ENCODE measurements at places on chromosomes 2 and 18.

DNA sequence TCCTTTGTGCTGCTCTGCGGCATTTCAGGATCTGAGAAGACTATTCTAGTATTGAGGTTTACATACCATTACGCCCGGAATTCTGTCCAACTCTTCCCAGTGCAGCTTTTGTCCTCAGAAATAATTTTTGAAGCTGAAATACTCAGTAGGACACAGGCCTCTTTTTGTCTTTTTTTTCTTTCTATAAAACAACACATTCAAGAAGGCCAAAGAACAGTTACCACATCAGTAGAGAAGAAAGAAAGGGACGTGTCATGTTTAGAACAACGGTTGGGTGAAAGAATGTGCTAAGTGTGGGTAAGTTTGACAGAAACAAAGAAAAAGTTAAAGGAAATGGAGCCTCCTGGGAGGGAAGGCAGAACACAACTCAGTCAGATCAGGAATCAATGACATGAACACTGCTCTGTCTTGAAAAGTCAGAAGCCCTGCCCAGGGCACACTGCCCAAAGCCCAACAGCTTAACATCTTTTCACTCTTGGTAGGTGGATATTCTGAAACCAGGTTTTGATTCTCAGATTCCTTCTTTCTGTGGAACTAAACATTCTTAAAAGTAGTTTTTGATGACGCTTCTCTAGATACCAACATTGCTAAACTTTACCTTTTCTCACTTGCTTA, 198.6 kb upstream of the CWC22 start:
- DNase-seq, result no peak

GRCh38 chr2:221671515-221671914, 99.4 kb upstream of the EPHA4 start:
- DNase-seq, result no peak

DNA sequence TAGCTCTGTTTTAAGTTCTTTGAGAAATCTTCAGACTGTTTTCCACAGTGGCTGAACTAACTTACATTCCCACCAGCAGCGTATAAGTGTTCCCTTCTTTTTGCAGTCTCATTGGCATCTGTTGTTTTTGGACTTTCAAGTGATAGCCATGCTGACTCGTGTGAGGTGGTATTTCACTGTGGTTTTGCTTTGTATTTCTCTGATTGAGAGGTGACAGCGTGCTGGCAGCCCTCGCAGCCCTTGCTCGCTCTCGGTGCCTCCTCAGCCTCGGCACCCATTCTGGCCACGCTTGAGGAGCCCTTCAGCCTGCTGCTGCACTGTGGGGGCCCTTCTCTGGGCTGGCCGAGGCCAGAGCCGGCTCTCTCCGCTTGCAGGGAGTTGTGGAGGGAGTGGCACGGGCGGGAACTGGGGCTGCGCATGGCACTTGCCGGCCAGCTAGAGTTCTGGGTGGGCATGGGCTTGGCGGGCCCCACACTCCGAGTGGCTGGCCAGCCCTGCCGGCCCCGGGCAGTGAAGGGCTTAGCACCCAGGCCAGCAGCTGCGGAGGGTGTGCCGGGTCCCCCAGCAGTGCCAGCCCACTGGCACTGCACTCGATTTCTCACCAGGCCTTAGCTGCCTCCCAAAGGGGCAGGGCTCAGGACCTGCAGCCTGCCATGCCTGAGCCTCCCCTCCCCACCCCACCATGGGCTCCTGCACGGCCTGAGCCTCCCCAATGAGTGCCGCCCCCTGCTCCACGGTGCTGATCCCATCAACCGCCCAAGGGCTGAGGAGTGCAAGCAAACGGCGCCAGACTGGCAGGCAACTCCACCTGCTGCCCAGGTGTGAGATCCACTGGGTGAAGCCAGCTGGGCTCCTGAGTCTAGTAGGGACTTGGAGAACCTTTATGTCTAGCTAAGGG, 151.8 kb downstream of the IRS1 start:
- DNase-seq, result no peak

DNA sequence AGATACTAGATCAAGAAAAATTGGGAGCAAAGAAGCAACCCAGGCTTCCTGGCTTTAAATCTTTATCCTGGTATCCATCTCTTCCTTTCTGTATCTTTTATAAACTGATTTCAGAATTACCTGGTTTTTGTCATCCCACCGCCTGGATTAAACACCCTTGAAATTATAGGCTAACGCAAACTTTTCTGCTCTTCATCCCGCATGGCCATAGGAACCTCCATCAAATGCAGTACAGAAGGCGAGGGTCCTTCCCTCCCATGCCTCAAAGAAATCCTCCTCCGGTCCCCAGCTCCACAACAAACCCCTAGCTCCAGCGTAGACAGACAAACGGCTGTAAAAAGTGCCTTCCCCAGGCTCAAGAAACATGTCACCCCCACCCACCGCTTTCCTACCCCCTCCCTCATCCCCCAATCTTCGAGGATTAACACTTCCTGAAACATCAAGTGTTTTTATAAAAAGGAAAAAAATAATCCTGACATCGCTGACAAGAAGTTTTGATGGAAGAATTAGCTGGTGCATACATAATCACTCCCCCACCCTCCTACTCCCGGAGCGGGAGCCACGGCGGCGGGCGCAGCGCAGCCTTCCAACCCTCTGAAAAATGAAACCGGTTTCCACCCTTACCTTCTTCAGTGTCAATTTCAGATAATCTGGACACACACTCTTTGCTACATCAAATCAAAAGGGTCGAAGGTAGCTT, 7.6 kb downstream of the DLX1 start:
- DNase-seq, result peak; percentile 44

- DNase-seq, result no peak
Observed at GRCh38 chr2:145846982-145847381, 1327.1 kb upstream of the ZEB2 start.

DNA sequence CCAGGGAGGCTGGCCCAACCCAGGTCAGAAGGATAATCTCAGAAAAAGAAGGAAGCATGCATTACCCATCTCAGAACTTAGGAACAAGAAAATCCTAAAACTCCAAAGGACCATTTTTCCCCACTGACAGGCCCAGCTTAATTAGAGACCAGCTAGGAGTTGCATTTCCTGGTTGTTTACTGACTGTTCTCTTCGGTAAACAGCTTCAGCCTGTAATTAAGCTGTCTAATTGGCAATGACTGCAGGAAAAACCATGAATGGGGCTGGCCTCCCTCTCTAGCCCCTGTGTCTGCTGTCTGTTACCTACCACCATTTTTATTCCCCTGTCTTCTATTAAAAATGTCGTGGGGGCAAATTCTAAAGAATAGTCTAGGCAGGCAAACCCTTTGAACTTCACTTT, 146.5 kb downstream of the AGAP1 start:
- DNase-seq, result no peak

GRCh38 chr2:58834404-58834803, 593.3 kb upstream of the FANCL start:
- DNase-seq, result peak; percentile 43

DNA sequence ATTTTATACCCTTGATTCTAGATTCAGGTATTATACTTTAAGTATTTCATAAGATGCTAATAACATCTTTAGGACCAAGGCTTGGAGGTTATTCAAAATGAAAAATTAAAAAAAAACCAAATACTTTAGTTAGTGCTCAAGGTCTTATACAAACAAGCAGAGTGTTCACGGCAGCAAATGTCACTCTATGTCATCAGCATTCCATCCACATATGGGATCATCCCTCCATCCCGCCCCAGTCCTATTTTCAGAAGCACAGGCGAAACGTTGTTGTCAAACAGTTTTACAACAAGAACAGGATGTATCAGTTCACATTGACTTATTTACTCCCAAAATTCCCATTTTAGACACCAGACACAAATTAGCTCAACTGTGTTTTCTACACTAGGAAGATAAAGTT, 83.7 kb downstream of the DSEL start:
- no peak for DNase-seq

DNA sequence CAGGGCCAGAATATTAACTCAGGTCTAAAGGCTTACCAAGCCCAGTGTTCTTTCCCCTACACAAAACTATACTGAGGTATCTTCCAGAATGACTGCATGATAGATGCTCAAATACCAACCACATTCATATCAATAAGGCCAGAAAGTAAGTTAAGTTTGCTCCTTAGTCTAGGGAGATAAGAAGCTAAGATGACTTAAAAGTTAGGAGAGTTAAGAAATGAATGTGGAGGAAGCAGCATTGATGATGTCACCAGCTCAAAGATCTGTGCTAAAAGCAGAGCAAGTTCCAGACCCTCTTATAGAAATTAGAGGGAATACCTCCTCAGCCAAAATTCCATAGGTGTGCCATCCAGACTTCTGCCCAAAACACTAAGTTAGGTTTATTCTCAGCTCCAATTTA, 6.1 kb downstream of the PPP4R1 start:
- DNase-seq, result no peak

DNA sequence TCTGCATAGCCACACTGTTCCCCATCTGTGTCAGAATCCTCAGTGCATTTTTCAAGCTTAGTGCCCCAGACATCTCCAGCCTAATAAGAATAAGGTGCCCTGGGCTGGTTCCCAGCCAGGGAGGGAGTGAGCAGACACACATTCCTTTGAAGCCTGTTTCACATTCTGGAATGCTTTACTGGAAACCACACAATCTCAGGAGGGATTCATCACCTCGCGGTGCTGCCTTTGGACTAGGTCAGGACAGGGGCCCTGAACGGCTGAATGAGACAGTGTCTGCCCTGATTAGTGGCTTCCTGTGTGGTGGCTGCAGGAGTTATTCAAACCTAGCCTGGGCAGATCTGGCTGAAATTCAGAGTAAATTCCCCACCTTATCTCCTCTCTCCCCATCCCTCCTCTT, 108.0 kb upstream of the LDAH start:
- DNase-seq, result no peak

DNA sequence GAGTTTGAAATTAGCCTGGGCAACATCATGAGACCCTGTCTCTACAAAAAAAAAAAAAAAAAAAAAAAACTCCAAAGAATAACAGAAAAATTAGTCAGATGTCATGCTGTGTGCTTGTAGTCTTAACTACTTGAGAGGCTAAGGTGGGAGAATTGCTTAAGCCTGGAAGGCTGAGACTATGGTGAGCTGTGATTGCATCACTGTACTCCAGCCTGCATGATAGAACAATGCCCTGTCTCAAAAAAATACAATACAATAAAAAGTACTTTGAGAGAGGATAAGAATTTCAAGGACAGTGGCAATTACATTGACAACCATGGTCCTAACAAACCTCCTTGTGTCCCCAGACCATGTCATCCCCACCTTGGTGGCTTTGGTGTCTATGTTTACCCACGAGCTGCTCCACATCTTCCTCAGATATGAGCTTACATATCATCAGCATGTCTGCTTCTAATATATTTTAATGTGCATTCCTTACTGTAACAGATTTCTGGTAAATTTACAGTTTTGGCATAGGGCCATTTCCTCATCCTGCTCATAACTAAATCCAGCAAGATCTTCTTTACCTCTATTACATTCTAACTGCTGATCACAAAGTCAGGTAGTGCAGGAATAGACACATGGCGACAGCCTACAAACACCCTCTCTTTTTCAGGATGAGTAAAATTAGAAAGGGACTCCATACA, 437.7 kb upstream of the HNRNPA3 start:
- no peak for DNase-seq

GRCh38 chr2:43239981-43240765, 13.8 kb upstream of the ZFP36L2 start:
- no peak for DNase-seq

GRCh38 chr2:206271065-206271464, 3.4 kb upstream of the ZDBF2 start:
- DNase-seq, result no peak

GRCh38 chr2:216068-216467, 47.8 kb downstream of the SH3YL1 start:
- no peak for DNase-seq

GRCh38 chr2:127637236-127637630, 8.7 kb upstream of the GPR17 start:
- no peak for DNase-seq

- DNase-seq, result no peak
Observed at GRCh38 chr2:139773720-139774277, 993.6 kb upstream of the NXPH2 start.

DNA sequence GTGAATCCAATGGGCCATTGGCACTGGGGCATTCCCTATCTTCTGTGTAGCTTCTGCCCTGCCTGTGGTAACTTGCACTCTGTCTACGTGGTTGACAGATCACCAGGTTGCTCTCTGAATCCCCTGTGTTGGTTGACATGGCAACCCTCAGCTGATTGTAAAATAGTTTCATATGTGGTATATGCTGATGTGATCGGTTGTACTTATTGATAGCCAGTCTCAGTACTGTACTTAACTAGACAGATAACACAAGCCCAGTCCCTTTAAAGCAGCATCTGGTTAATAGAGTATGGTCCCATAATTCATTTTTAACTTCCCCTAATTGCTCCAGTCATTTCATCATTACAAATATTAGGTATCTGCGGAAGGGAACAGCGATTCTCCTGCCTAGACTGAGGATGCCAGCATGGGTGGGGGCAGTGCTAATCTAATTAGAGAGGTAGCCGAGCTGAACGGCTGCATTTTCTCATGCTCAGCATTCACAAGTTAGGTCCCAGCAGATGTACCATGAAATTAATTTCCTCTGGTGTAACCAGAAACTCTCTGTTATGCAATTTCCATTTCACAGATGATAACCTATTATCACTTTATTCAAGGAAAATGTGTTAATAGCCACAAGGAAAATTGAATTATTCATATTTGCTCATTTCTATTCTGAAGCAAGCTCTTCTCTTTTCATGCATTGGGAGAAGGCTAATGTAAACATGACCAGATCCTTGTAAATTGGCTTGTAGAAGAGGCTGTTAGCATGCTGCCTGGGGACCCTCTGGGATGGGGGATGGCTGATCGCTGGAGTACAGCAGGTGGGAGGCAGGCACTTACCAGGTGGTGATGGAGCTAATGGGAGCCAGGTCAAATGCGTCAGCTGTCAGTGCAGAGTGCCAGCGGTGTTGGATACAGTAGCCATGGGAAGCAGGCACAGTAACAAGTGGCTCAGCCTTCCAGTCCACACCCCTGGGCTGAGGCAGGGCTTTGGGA, 608.3 kb downstream of the GALR1 start:
- no peak for DNase-seq

DNA sequence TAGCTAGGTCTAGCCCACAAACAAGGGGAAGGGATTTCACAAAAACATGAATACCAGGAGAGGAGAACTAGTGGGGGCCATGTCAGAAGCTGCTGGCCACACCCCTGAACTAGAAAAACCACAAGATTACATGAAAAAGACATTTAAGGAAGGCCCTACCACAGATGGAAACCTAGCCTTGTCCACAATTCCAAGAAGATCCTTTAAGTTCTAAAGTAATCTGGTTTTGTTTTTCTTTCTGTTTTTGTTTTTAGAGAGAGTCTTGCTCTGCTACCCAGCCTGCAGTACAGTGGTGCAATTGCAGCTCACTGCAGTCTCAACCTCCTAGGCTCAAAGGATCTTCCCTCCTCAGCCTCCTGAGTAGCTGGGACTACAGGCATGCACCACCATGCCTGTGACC, 34.2 kb upstream of the CAB39 start:
- DNase-seq, result no peak

- DNase-seq, result peak; percentile 64
Observed at GRCh38 chr2:128306931-128307460, 11.7 kb downstream of the HS6ST1 start.

All from kidney (tissue), 22 donors.